GM19239 (cell line): ENCODE measurements at places on chromosomes 3 and 15.

- DNase-seq = no peak
These were observed 22.1 kb downstream of the MASP1 start for GRCh38 chr3:187269486-187269885.

DNA sequence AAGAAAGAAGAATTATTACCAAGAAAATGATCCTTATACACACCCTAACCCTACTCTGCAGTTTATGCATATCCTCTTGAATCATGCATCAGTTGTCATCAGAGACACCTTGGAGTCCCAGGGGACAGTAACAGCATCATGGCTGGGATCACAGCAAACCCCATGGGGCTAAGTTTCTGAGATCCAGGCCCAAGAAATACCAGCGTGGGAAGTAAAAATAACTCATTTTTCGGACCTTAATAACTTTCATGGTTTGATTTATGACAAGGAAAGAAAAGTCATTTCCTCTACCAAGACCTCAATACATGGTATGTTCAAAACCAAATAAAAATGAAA, 38.8 kb upstream of the B3GNT5 start:
- no peak for DNase-seq

DNA sequence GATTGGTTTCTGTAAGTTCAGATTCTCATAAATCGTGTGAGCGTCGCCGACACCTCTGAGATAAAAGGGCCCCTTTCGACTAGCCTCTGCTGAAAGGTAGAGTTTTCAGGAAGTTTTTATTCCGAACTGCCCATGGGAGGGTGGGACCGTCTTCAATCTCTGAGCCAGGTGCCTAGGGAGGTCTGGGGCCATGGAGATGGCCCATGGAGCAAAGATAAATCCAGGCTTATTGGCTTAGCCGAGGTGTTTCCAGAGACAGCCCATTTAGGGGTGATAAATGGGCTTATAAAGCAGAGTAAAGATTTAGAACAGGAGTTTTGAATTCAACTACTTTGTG, 442 bp downstream of the QTRT2 start:
- DNase-seq = no peak

GRCh38 chr3:194826594-194826993, 140.9 kb downstream of the FAM43A start:
- DNase-seq = no peak

GRCh38 chr15:31307270-31308184, 19.1 kb upstream of the KLF13 start:
- no peak for DNase-seq

DNA sequence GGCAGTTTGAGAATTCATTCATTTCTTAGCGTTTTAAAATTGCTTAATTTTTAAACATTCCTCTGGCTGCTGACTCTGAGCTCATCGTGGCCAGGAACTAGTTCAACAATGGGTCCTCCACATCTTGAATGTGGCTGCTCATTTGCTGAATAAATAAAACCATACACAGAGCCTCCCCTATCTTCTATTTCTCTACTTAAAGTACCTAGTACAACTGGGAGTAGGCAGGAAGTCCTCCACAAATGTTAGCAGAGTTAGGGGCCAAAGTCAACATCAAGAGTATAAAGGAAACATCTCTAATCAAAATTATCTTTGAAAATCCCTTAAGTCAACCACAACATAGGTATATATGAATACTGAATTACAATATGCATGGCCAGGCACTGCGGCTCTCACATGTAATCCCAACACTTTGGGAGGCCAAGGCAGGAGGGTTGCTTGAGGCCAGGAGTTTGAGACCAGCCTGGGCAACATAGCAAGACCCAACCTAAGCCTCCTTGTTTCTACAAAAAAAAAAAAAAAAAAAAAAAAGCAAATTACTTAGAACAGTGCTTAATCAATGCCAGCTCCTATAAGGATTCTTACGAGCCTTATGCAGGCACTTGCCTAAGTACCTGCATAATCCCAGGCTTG, 57.5 kb upstream of the LMOD3 start:
- no peak for DNase-seq

DNA sequence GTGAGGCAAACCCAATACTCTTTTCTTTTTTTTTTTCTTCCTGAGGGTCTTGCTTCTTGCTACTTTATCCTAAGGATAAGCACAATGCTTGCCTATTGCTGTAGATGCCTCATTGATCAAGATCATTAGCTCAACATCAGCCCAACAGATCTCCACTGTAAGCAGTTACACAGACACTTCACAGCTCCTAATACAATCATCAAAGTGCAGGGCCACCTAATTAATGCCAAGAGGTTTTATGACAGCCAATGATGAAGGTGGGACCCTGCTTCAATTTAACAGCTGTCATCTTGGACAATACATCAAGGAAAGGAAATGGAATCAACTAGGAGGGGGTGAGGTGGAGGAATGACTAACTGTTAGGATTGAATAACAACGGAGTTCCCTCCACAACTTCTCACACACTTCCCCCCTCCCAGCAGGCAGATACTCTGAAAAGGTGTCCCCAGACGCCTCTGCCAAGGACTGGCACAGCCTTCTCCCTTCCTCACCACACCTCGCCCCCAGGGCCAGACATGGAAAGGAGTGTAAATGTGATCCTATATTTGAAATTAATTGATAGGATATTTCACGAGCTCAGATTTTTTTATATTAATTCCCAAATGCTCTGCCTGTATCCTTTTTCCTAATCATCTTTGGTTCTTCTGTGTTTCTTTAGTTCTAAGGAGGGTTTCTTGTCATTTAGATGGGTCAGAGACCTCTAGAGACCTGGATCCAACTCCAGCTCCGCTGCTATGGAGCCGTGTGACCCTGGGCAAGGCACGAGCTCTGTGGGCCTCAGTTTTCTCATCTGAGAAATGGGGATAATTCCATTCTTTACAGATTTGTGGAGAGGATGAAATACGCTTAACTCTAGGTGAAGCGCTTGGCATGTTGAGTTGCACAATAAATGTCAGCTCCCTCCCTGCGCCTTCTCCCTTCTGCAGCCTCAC, 1.2 kb downstream of the DCLK3 start:
- no peak for DNase-seq

- DNase-seq = no peak
These were observed 60.9 kb upstream of the CCNL1 start for GRCh38 chr3:157220883-157221282.

- no peak for DNase-seq
These were observed 98.1 kb downstream of the SEMA5B start for GRCh38 chr3:122929188-122930062.

- no peak for DNase-seq
These were observed 50.3 kb downstream of the PSMD6 start for GRCh38 chr3:63972987-63973386.

- no peak for DNase-seq
These were observed 556 bp downstream of the CHP1 start for GRCh38 chr15:41231422-41232226.

GRCh38 chr15:47811172-47811571, 93.9 kb downstream of the SEMA6D start:
- no peak for DNase-seq

DNA sequence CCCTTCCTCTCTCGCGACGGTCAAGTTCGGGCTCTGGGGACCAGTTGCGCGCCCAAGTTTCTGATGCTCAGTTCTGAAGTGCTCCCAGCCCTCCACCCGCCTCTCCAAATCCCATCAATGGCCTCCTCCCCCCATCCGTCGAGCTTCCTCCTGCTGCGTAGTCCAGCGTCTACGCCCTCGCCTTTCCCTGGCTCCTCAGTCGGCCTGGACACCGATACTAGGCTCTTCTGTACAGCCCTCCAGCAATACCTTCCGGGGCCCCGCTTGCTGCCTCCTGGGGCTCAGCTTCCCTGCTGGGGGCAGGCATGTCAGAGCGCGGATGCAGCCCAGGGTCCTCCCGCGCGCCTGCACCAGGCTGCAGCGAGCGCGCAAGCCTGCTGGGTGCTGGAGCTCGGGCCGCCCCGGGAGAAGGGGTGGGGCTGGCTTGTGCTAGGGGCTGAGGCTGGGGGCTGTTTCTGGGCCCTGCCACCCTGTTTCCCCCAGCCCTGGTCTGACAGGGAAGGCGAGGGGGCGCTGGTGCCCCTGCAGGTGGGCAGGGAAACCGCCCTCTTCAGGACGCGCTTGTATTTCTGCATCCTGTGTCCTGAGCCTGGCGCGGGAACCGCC, 353.3 kb upstream of the SUCLG2 start:
- DNase-seq = no peak
